ENCODE measurements at places on chromosomes 5 and 9.

- peak; percentile 21 for DNase-seq
These were observed 384.5 kb upstream of the CDH6 start for GRCh38 chr5:30808996-30809395.

DNA sequence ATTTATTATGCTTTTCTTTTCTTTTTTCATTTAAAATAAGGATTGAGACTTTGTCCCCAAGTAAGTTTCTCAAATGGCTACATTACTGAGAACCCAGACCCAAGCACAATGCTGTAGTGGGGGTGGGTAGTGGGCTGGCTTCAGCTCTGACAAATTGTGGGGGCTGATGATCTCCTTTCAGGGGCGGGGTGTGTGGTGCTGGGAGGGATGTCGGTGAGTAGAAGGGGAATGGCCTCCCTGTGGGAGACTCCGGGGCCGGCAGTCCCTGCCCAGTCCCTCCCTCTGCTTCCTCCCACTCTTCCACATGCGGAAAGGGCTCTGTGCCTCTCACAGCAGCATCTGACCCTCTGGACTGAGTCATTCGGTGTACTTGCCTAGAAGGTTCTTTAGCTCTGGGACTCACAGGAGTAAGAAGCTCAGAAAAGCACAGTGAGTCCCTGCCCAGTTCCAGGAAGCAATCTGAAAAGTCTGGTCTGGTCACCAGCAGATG is 14.3 kb downstream of the CD180 start:
- DNase-seq: peak; percentile 70

- DNase-seq: no peak
These were observed 83.8 kb upstream of the FSTL4 start for GRCh38 chr5:133696006-133696584.

DNA sequence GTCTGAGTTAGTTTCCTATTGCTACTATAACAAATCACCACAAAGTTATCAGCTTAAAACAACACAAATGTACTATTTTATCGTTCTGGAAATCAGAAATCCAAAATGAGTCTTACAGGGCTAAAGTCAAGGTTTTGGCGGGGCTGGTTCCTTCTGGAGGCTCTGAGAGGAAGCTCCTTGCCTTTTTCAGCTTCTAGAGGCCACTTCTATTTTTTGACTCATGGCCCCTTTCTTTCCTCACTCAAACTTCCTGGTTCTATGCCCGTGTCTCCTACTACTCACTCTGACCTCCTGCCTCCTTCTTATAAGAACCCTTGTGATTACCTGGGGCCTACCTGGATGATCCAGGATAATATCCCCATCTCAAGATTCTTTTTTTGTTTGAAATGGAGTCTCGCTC is 48.2 kb downstream of the GABBR2 start:
- no peak for DNase-seq

- peak; percentile 30 for DNase-seq
These were observed 71.9 kb downstream of the MFAP3 start for GRCh38 chr5:154110716-154111115.

DNA sequence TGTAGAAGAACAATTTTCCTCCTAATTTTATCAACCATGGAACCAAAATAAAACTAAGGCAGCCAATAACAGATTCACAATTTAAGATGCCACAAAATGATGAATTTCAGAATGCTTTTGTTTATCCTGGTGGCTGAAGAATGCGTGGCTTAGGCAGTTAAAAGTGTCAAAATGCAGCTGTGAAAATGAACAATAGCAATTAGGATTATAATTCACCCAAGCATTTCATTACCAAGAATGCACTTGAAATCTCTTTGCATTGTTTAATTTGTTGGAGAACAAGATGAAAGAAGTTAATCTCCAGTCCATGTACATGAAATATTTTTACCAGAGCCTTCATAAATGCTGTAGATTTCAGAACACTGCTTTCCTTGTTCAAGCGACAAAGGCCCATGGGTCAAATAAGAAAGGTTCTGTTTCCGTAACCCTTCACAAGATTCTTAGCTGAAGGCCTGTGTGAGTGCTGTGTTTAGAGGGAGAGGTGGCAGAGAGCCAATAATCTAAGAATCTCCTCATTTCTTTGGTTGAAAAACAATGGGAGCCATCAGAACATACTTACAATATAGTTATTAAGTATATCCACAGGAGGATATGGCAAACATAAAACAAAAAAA is 39.3 kb downstream of the CLINT1 start:
- no peak for DNase-seq
